Fibroblast of skin of scalp (primary cell): ENCODE measurements at places on chromosomes 1 and 21.

DNA sequence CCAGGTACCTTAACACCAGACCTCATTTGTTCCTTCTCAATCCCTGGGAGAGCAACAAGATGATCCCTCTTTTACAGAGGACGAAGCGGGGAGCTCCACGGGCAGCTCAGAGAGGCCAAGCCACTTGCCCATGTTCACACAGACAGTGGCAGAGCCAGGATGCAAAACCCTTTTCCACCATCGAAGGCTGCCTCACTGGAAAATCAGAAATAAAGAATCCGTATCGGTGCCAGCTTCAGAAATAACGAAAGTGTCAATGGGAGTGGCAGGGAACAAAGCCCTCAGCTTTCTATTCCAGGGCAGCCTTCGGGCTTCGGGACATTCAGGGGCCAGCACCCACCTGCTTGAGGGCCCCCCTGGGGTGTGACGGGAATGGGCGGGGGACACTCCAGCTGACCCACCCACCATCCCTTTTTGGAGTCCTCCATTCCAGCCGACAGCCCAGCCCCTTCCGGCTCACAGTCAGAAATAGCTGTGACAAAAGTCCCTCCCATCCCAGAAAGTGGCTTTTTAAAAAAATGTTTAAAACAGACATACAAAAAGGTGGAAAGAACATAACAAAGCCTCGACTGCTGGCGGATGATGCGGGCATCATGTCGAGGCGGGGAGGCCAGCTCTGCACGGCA is 6.0 kb downstream of the IFFO2 start:
- DNase-seq, result peak; percentile 65

- DNase-seq, result no peak
Observed at GRCh38 chr1:89681045-89681729, 48.3 kb downstream of the LRRC8C start.

GRCh38 chr21:46152927-46153246 is 2.5 kb downstream of the FTCD start:
- DNase-seq, result no peak

- DNase-seq, result peak; percentile 29
Observed at GRCh38 chr1:34125721-34126380, 39.2 kb downstream of the CSMD2 start.

GRCh38 chr1:201251851-201252430 is 31.4 kb upstream of the PKP1 start:
- no peak for DNase-seq

GRCh38 chr1:15224259-15224869 is 22.7 kb upstream of the FHAD1 start:
- DNase-seq, result no peak

- no peak for DNase-seq
Observed at GRCh38 chr1:34212673-34213072, 36.0 kb downstream of the C1orf94 start.

DNA sequence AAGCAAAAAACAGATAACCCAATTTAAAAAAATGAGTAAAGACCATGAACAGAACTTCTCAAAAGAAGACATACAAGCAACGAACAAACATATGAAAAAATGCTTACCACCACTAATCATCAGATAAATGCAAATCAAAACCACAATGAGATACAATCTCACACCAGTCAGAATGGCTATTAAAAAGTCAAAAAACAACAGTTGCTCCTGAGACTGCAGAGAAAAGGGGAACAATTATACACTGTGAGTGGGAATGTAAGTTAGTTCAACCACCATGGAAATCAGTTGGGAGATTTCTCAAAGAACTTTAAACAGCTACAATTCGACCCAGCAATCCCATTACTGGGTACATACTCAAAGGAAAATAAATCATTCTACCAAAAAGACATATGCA is 131.6 kb downstream of the PTGER3 start:
- DNase-seq, result no peak

DNA sequence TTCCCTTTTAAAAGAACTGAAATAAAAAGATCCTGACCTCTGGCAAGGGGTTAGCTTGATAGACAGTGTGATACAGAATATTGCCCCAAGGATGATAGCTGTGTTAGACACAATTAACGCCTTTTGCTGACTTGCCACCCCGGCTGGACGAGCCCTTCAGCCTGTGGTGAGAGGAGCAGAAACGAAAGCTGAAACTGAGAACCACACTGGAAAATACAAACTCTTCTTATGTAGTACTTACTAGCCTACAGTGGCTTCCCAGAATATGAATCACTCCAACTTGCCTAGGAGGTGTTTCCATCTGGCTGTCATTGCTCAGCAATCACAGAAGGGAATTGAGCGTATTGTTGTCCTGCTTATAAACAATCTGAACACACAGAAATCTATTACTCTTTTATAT is 22.9 kb downstream of the SAMSN1 start:
- DNase-seq, result no peak

DNA sequence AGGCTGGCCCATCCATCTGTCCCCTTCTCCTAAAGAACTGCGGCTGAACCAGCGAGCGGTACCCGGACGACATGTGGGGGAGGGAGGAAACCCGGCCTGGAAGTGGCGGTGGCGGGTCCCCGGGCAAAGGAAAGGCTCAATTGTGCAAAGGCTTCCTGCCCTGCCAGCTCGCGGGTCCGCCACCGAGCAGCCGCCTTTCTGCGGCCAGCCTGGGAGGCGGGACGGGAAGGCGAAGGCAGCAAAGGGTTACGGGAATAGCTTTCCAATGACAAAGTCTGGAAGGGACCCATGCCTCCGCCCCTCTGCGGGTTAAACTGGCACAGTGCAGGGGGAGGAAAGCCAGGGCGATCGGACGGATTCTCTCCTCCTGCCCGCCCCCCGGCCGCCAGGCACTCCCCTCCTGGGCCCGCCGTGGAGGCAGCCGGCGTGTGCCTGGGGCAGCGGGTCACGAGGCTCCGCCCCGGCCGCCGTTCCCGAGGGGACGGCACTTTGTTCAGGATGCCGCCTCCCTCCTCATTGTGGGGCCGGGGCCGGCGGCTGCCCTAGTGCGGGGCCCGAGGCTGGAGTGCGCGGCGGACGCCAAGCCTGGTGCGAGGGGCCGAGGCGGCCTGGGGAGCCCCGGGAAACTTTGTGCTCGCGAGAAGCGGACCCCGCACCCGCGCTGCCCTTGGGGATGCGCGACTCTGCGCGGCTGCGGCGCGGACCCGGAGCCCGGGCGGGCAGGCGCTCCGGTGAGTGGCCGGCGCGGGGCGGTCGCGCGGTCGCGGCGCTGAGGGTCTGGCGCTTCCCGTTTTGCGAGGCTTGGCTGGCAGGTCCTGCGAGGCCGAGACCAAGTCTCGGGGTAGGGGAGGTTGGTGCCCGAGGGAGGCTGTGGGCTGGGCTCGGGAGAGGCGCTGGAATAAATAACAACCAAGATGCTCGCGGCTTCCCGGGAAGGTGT is at the start of gene NAV1:
NAV1 (plus strand) TSS at position 516 of the 940 bp plus-strand sequence. CDS start 83,758 bp downstream, outside the sequence.
- DNase-seq, result peak; percentile 96

DNA sequence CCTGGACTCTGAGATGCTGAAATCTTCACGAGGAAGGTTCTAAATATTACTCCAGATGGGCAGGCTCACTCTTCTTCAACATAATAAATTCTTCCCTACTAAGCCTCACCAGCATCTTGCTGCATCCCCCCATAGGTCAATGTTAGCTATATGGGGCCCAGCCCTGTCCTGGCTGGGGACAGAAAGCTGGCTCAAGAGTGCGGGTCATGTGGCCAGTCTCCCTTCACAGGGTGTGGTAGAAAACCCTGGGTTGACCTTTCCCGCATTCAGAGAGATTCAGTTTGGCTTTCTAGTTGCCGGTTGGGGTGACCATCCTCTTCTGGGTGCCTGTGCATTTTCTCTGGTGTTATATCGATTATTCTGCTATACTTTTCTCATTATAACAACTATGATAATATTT is 19.8 kb upstream of the KPRP start:
- no peak for DNase-seq

DNA sequence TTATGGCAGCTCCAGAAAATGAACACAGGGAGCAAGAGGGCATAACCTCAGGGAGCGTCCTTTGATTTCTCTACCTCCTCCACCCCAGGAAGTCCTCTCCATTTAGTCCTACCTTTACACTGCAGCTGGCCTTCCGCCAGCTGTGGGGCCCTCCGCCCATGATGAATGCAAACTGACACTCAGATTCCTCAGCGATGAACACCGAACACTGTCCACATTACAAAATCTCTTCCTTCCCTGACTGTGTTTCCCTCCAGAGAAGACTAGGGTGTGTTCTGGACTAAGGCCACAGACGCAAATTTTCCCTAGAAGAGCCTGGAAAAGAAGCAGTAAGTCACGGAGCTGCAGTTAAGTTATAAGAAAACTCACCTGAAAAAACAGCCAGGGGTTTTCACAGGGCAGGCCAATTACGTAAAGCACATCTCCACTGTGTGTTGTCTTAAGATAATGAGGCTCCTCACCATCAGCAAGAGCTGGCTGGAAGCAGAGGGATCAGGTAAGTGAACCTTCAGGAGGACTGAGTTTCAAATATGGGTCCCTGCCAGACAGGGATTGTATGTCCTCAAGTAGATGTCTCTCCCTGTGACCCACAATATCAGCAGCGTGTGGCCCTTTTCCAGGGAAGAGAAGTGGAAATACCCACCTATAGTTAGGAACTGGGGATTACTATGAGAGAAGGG is 46.3 kb upstream of the ATP1B1 start:
- peak; percentile 1 for DNase-seq

DNA sequence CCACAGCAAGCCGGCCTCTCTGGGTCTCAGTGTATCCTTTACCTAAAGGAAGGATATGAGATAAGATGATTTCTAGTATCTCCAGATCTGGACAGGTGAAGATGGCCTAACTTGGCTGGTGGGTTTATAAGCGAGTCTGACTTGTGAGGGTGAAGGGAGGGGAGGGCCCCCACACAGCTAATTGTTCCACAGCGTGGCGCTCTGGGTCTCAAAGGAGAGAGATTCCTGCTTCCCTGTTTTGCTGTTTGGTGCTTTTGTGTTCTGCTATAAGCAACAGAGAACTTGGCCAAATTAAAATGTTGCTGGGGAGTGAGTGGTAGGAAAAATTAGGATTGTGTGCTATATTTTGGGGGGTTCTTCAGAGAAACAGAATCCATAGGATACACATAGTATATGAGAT is 28.9 kb upstream of the NLRP3 start:
- DNase-seq, result no peak

GRCh38 chr1:173210716-173211231 is 3.6 kb upstream of the TNFSF4 start:
- DNase-seq, result no peak

- no peak for DNase-seq
Observed at GRCh38 chr1:93016171-93016570, 54.9 kb upstream of the DIPK1A start.

- no peak for DNase-seq
Observed at GRCh38 chr1:204923201-204923600, 52.5 kb downstream of the NFASC start.

- DNase-seq, result no peak
Observed at GRCh38 chr1:96579636-96580035, 141.9 kb upstream of the PTBP2 start.

- peak; percentile 74 for DNase-seq
Observed at GRCh38 chr21:34693192-34693810, 24.5 kb downstream of the CLIC6 start.

- DNase-seq, result no peak
Observed at GRCh38 chr1:49052102-49052501, 275.4 kb upstream of the BEND5 start.

- DNase-seq, result no peak
Observed at GRCh38 chr1:40887652-40888051, 25.5 kb upstream of the CITED4 start.

DNA sequence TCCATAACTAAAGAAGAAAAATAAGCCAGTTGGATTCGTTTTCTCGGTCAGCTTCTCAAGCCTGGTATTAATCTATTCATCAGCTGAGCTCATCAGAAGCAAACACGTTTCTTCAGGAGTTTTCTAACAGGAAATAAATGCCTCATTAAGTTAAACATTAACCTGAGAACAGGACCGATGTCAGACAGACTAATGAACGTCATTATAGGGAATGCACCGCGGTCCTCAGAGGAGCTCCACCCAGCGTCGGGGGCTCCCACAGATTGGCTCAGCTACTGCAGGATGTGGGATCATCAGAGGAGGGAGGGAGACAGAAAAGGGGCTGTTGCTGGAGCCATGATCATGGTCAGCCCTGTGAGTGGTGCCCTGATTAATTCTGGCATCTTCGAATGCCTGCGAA is 615.4 kb downstream of the PTPRU start:
- DNase-seq, result no peak

GRCh38 chr1:211813590-211813989 is 17.0 kb downstream of the LPGAT1 start:
- no peak for DNase-seq

GRCh38 chr1:240942901-240943300 is 330.9 kb upstream of the GREM2 start:
- DNase-seq, result no peak

GRCh38 chr1:30242722-30243457 is 480.5 kb downstream of the MATN1 start:
- no peak for DNase-seq

- no peak for DNase-seq
Observed at GRCh38 chr1:65483993-65484754, 63.7 kb downstream of the LEPR start.

DNA sequence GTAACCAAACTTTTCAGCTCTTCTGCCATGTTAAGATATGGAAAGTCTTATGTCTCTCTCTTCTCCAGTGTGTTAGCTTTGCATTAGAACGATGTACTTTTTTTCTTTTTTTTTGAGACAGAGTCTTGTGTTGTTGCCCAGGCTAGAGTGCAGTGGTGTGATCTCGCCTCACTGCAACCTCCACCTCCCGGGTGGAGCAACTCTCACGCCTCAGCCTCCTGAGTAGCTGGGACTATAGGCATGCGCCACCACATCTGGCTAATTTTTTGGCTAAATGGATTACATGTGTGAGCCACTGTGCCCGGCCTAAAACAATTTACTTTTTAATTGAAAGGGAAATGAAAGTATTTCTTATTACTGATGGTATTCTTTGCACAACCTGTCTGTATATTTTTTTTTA is 35.8 kb downstream of the SPEN start:
- peak; percentile 23 for DNase-seq

GRCh38 chr1:23568608-23569383 is 9.5 kb upstream of the ID3 start:
- no peak for DNase-seq

DNA sequence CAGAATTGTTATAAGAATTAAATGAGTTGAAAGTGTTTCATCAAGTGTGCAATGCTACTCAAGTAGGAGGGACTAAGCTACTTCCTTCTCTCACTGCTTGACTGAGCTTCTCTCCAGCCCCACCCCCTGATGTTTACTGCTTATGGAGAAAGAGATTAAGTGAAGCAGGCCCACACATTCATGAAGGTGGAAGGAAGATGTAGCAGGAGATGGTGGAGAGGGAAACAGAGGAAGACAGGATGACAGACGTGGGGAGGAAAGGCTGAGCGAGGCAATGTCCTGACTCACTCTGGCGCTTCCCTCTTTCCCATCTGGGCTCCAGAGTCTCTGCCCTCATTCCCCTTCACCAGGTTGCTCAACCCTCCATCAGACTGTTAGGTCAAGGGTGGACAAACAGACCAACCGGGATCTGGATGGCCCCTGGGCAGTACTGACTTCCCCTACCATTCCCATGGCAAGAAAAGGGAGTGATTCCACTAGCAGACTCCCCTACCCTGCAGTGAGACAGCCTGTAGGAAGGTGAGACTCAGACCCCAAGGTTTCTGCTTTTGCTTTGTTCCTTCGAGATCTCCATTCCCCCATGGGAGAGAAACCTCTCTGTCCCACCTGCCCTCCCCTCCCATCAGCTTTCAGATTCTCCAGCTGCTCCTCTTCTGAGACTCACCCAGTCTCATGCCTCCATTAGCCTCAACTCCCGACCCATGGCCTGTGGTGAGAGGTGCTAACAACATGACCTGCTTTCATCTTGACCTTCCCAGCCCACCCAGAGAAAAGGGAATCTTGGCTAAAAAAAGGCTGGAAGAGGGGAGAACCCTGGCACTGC is 3.1 kb upstream of the ARHGEF2 start:
- peak; percentile 56 for DNase-seq

- DNase-seq, result peak; percentile 18
Observed at GRCh38 chr1:52668711-52669110, 29.4 kb downstream of the COA7 start.
